ENCODE measurements at places on chromosomes 2 and 18.

DNA sequence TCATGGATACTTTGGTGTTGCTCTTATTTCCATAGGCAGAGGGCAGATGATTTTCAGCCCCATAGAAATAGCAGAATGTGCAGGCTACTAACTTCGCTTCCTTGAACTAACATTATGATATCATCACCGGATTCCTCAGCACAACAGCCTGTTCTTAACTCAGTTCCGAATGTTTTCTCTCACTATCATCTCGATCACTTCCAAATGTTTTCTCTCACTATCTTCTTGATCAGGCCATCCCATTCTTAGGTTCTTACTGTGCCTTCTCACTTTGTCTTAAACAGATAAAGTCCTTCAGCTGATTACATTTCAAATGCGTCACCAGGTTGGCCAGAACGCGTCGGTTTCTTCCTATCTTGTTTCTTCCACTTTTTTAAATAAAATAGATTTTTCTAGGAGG is 11.4 kb upstream of the MBD2 start:
- no peak for DNase-seq

DNA sequence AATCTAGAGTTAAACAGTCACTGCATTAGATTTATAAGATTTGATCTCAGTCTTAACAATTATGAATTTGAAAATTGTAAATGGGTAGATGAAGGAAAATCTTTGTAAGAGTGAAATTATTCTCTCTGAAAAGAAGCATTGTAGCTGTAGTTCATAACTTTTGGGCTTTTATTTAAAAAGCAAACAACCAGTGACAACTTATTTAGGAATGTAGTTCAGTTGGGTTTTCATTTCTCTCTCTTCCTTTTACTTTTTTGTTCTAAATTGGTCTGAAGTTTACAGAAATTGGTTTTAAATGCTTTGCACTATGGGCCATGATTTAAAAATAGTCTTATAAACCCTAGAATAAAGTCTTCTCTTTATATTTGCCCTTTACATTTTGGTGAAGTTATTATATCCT is 296.6 kb downstream of the GULP1 start:
- DNase-seq = no peak

DNA sequence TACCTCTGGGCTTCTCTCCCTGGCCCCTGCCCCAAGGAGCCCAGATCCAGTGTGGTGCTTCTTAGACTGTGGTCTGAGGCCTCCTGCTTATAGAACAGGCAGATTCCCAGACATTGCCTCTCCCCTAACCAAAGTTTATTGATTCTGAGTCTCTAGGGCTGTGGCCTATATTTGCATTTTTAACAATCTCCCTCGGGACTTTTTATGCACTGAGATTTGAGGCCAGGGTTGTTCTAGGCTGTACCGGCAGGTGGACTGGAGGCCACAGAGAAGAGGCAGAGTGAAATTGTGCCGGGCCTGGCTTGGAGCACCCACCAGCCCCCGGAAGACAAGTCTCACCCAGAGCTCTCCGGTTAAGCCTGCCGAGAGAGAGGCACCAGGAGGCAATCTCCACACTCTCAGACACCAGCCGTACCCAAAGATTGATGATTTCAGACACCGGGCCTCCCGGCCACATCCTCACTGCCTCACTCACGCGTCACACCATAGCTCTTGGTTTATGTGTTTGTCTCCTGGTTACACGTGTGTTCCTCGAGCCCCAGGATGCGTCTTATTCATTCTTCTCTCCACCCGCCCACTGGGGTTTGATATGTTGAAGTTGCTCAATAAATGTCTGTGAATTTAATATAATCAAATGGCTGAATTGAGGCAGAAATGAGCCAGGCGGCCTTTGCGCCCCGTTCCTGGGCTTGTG is 203.7 kb downstream of the KLHL29 start:
- DNase-seq = no peak

GRCh38 chr2:96546797-96547196 is 10.2 kb downstream of the ARID5A start:
- DNase-seq = no peak

- no peak for DNase-seq
Observed at GRCh38 chr2:109204412-109204811, 75.4 kb downstream of the SH3RF3 start.

- no peak for DNase-seq
Observed at GRCh38 chr18:33116376-33116775, 324.1 kb downstream of the CCDC178 start.

DNA sequence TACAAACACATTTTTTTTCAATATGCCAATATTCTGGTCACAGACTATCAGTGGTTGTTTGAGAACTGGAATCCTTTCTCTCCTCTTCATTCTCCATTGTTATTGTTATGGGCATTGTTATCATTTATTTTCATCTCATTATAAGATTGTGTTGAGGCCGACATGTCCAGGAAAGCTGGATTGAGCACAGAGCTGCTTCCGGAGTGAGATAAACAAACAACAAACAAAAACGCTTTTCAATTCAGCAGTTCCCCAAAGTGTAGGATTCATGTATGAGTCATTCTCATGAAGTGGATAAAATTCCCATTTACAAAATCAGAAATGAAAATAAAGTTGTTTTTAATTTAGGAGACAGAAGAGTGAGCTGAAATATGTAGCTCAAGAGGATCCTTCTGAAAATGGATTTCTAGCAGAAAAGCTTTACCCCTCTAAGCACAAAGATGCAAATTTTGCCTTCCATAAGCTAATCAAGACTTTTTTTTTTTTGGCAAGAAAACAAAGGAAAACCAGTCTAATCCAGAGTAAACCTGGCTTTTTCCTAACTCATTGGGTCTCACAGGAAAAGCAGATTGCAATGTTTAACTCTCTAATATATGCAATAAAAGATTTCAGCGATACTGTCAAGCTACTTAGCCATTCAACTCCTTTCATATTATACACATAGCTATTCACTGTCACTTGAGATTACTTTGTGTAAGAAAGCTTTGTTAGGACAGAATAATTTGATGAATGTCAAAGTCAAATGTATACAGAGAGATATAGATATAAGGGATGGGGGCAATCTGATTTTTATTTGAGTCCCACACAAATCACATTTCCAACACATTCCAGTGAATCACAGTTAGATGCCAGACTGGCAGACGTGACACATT is 1441.7 kb upstream of the CELF4 start:
- no peak for DNase-seq

DNA sequence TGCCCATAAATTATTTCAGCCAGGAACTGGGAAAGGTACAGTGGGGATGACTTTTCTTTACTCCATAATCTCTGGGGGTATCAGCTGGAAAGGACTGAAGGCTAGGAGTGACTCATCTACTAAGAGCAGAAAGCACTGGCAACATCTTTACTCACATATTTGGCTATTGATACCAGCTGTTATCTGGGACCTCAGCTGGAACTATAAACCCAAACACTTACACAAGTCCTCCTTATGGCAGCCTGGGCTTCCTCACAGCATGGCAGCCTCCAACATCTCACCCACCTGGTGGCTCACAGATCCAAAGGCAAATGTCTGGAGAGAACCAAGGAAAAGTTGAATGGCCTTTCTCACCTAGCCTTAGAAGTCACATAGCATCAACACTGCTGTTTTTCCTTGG is 379.0 kb upstream of the RND3 start:
- no peak for DNase-seq

DNA sequence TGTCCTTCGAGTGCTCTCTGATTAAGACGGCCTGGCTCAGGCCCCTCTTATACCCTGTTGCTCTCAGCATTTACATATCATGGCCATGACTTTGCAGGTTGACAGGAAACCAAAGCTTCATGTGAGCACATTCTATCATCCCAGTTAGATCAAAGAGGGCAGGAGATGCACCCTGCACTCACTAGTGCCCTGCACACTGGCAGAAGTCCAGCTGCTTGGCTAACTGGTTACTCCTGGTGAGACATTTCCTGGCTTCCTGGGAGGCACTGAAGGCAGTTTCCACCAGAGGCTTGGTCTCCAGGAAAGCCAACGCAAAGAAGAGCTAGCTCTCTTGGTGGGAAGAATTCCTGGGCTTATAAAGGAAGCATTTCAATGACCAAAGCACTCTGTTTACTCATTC is 66.3 kb downstream of the LIPG start:
- DNase-seq = no peak

DNA sequence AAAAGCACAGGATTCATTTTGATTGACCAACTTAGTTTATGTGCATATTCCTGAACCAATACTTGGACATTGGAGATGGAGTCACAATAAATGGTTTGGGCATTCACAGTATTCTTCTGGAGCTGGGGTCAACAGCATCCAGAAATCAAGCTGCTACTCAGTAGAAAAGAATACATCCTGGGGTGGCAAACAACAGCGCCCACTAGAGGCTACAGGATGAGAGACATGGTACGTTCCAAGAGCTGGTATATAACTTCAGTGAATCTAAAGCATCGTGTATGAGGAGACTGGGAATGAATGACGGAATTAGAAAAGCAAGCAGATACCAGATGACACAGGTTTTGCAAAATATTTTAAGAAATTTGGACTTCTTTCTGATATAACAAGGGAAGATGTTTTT is 142.9 kb upstream of the FIGN start:
- no peak for DNase-seq

DNA sequence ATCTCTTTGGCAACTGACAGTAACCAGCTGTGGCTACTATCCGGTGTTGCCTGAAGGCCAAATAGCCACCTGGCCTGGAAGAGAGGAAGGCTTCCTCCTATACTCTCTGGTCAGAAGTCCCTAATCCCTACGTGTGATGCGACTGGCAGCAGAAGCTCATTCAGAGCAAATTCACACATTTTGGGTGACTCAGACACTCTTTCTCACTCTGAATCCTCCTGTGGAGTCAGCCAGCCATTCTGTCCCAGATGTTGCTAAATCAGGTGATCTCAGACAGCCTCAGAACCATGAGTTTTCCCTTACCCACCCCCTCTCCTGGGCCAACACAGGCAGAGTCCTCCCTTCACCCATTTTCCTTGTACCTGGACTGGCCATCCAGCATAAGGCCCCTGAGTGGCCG is 34.7 kb downstream of the CFAP53 start:
- DNase-seq = no peak

GRCh38 chr2:236045251-236046235 is 122.6 kb downstream of the GBX2 start:
- no peak for DNase-seq

DNA sequence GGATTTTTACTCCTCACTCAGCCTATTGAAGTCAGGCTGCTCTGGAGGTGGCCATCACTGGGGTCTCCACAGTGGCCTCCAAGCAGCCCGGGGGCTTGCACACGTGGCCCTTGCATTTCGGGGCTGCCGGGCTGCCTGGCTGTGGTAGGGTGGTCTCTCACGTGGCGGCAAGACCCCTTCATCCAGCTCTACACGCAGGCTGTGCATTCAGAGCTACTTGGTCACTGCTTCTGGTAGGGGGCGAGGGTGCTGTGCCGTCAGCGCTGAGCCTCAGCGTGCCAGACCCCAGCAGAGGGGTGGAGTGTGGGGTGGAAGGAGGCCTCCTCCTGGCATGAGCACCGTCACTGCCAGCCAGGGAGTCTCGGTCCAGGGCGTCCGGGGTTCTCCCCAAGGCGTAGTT is 80.6 kb downstream of the SH3BP4 start:
- DNase-seq = no peak

- DNase-seq = no peak
Observed at GRCh38 chr18:56166914-56167313, 471.5 kb downstream of the TXNL1 start.

GRCh38 chr2:242011991-242012764 is 142.6 kb downstream of the RTP5 start:
- no peak for DNase-seq

DNA sequence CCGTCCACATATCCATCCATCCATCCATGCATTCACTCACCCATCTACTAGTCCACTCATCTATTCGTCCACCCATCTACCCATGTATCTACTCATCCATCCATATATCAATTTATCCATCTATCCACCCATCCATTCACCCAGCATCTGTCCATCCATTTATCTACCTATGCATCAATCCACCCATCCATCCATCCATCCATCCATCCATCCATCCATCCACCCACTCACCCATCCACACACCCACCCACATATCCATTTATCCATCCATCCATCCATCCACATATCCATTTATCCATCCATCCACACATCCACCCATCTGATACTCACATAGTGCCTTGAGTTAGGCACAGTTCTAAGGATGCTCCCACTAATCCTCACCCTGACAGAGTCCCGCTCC is 99.0 kb downstream of the MBP start:
- DNase-seq = no peak

- DNase-seq = no peak
Observed at GRCh38 chr18:5195656-5196055, 1.4 kb downstream of the AKAIN1 start.

- DNase-seq = no peak
Observed at GRCh38 chr2:98298683-98299164, 47.5 kb upstream of the CNGA3 start.

- DNase-seq = no peak
Observed at GRCh38 chr2:32172870-32173269, 7.2 kb downstream of the SLC30A6 start.

DNA sequence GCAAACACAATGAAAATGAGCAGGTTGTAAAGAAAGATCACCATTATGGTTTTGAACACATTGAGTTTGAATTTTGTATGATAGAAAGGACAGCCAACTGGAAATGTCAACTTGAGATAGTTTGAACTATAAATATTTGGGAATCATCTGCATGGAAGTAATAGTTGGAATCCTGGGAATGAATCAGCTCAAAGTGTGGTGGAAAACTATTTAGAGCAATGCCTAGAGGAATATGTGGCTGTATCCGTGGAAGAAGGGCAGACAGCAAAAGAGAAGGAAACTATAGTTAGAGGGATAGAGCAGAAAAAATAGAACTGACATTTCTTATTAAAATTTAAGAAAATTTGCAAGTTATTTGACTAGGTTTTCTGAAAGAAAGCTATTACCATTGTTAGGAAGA is 112.5 kb upstream of the OTX1 start:
- no peak for DNase-seq

DNA sequence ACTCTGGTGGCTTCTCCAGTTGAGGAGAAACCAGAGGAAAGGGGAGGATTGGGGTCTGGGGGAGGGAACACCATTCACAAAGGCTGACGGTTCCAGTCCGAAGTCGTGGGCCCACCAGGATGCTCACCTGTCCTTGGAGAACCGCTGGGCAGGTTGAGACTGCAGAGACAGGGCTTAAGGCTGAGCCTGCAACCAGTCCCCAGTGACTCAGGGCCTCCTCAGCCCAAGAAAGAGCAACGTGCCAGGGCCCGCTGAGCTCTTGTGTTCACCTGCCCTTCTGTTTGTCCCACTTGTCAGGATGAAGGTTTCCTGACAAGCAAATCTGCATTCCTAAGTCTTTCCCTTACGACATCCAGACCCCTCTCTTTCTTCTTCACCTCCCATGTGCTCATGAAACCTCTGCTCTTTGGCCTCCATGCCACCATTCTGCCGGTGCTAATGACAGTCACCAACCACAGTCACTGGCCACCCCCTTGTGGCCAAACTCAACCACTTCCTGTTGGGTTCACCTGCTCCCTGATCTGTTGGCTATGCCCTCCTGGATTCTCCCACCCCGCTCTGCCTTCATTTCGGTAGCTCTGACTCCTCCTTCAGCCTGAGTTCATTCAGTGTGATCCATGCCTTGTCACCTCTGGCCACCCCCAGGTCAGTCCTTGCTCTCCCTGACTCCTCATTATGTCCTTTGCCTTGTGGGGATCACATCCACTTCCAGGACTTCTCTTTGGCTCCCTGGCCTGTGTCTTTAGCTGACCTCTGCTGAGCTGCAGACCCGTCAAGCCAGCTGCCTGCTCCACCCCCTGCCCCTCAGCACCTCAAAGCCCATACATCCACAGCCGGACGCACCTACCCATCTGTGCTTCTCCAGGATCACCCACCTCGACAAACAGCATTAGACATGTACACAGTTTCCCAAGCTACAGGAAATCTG is 17.6 kb downstream of the EMX1 start:
- no peak for DNase-seq

Data from cortex of kidney (tissue), 1 donor.